ENCODE measurements at places on chromosomes 11 and 22.

GRCh38 chr11:105609832-105610781 is at the start of gene GRIA4:
Gene GRIA4 (plus strand): TSS chr11:105610073. CDS start chr11:105610998, 925 bp downstream.
- DNase-seq: no peak

DNA sequence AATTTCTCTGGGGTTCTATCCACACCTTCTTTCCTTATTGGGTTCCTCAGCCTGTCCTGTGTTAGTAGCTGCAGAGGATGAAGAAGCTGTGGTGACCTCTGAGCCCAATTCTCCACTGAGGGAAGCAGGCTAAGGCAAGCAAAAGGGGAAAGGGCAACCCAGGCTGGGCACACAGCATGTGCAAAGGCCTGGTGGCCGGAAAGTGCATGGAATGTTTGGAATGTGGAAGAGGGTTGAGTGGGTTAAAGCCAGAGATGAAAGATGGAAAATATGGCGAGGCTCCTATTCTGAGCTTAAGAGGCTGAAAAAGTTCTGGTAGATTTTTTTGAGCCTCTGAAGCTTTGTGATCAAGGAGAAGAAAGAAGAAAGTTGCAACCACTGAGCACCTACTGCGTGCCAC is 247.1 kb downstream of the MIAT start:
- no peak for DNase-seq

DNA sequence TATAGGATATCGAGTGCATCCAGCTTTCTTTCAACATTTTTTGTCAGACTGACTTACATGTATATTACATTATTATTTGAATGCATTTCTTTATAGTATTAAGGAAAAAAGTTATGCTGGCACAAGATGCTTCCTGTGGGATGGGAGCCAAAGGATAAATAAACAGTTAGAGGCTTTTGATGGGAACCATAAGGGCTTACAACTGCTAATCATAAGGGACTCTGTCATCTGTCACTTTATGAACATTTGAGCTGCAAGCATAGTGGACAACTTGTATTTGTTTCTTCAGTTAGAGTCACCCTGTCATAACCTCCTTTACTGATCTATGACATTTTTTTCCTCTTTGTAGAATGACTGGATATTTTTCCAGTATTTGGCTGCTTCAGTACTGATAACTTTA is 132.4 kb upstream of the CHORDC1 start:
- DNase-seq: no peak

DNA sequence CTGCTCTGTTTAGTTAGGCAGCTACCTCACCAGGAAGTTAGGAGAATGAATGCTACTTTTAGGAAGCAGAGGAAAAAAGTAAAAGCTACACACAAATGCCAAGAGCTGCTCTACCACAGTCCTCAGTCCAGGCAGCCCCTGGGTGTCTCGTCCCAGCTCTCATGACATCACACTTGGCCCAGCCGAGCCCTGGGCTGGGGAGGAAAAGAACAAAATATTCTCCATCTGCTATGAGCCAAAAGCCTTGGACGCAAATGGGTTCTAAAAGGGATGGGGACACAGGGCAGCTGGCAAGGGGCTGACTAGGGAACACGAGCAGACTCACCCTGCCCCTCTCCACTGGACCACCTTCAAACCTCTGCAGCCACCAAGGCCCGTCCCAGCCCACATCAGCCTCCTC is 26.1 kb downstream of the TMEM184B start:
- no peak for DNase-seq

DNA sequence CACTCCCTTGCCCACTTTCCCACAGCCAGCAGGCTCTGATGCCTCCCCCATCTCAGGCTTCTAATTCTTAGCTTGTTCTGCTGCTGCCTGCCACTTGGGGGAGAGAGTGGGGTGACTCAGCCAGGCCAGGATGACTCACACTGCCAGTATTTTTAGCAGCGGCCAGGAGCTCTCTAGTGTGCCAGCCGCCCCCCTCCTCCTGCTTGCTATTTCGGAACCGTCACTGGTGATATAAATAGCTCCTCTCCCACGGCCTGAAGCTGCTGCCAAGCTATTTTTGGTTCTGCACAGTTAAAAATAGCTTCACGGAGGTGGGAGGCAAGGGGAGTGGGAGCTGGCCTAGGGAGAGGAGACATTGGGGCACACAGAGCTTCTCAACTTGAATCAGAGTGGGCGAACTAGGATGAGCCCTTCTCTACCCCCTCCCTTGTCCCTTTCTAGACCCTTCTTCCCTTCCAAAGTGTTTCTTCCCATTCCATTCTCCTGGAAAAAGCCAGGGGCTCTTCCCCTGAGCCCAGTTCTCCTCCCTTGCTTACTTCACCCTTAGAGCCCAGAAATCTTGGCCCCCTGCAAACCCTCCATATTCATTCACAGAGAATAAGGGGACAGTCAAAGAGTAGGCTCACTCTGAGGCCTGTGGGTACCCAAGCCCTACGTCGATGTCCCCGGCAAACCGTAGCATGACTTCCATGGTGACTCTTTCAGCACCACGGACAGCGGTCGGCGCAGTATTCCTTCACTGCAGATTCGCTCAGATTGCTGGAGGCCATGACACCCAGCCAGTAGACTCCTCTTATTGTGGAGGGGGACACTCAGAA is 2.5 kb upstream of the NPAS4 start:
- DNase-seq: peak; percentile 22
